ENCODE measurements at places on chromosomes 12 and 14. TPM values are rescaled to one million over a fixed set of nuclear protein-coding genes. Genes with fewer than 3 reads are reported as not detected.

The DLGAP5 gene
- 94.4 TPM for total RNA-seq

The FOXN3 gene
- total RNA-seq: 102 TPM

The INHBE gene
- total RNA-seq: 3.4 TPM

The CNTN1 gene
- total RNA-seq: not detected

DNA sequence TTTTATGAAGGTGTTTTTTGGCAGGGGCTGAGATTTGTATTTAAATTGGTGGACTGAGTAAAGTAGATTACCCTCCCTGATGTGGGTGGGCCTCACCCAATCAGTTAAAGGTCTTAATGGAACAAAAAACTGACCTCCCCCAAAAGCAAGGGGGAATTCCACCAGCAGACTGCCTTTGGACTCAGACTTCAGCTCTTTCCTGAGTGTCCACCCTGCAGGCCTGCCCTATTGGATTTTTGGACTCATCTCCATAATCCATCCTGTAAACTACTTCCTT, 228.4 kb upstream of the CAND1 start:
- no peak for DNase-seq

The PTPRB gene
- not detected for total RNA-seq

The P2RX2 gene
- not detected for total RNA-seq

DNA sequence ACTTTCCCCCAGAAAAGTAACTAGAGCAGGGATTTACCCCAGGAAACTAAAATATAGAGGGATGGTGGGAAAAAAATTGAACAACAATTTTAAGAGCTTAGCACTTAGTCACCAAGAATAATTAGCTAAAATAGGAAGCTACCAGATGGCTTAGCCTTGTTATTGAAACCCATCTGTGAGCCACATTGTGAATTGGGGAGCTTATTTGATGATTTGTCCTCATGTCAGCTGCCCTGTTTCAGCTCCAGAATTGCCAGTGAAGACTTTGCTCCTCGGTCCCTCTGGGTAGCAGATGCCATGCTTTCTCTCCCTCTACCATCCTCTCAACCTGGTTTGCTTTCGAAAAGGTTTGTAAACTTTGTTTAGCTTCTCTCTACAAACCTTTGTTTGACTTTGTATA, 67.7 kb upstream of the PTHLH start:
- DNase-seq: no peak

DNA sequence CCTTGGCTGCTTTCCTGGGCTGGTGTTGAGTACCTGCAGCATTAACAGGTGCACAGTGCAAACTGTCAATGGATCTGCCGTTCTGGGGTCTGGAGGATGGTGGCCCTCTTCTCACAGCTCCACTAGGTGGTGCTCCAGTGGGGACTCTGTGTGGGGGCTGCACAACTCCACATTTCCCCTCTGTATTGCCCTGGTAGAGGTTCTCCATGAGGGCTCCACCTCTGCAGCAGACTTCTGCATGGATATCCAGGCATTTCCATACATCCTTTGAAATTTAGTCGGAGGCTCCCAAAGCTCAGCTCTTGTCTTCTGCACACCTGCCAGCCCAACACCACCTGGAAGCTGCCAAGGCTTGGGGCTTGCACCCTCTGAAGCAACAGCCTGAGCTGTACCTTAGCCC, 198.6 kb downstream of the GXYLT1 start:
- DNase-seq: peak; percentile 30

GRCh38 chr12:52975204-52975603, 26.3 kb downstream of the KRT18 start:
- no peak for DNase-seq

The ALX1 gene
- not detected for total RNA-seq

The SERPINA1 gene
- not detected for total RNA-seq

- no peak for DNase-seq
Measured at GRCh38 chr12:1812650-1813302, 7.6 kb upstream of the LRTM2 start.

DNA sequence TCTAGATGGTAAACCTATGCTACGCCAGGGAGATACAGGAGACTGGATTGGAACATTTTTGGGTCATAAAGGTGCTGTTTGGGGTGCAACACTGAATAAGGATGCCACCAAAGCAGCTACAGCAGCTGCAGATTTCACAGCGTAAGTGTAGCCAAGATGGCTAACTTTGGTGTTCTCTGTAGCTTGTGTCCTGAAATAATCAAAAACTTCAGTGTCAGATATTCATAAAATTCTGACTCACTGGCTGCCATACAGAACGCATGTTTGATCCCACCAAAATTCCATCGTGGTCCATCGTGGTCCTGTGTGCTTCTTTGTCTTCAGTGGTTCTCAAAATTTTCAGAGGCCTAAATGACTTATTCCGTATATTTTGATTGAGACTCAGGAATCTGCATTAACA, 1.3 kb downstream of the STRAP start:
- peak; percentile 27 for DNase-seq

The KLRG1 gene
- 12.5 TPM for total RNA-seq

The VPS33A gene
- 35.6 TPM for total RNA-seq

GRCh38 chr12:46674800-46675199, 151.0 kb downstream of the SLC38A4 start:
- no peak for DNase-seq

The FAM90A1 gene
- total RNA-seq: not detected

DNA sequence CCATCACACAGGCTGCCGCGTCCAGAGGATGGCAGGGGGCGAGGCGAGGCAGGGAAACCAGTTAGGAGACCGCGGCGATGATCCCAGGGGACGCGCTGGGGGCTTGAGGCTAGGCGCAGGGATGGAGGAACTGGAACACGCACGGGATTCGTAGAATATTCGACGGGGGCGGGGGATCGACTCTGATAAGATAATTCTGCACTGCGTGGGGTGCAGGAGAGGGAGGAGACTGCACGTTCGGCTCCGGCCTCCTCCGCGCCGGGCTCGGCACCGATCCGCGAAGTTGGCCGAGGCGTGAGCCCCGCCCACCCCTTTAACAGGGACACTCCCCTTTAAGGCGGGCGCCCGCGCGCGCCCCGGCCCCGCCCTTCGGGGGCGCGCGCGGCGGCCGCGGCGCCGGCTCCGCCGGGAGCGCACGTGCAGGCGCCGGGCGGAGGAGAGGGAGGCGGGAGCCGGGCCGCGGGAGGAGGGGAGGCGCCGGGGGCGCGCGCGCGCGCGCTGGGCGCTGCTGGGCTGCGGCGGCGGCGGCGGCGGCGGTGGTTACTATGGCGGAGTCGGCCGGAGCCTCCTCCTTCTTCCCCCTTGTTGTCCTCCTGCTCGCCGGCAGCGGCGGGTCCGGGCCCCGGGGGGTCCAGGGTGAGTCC, at the start of gene ACVR1B:
TSS of gene ACVR1B (plus strand) at position 501 of the 644 bp plus-strand sequence. CDS start at position 546, 45 bp downstream.
- peak; percentile 92 for DNase-seq

GRCh38 chr12:119988472-119989360, at the start of gene BICDL1:
Gene BICDL1 (plus strand): TSS chr12:119989236. CDS start chr12:119989869, 633 bp downstream.
- peak; percentile 95 for DNase-seq

The DCD gene
- total RNA-seq: not detected

The EPYC gene
- total RNA-seq: not detected

- no peak for DNase-seq
Measured at GRCh38 chr12:52132754-52133161, 53.3 kb downstream of the SMIM41 start.

DNA sequence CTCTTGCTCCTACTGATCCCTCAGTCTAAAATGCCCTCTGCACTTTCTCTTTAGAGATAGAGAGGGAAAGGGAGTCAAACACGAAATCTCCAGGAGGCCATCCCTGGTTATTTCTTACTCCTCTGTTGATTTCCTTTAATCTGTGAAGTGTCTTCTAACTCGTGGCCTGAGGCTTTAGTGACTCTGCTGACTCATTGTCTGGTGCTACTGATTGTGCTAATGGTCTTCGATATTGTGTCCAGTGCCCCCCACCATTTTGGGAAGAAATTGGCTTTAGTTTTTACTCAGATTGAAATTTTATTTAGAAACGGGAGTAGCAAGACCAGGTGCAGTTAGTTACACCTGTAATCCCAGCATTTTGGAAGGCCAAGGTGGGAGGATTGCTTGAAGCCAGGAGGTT, 839 bp downstream of the CLEC9A start:
- no peak for DNase-seq

The FBRSL1 gene
- total RNA-seq: 87.8 TPM

DNA sequence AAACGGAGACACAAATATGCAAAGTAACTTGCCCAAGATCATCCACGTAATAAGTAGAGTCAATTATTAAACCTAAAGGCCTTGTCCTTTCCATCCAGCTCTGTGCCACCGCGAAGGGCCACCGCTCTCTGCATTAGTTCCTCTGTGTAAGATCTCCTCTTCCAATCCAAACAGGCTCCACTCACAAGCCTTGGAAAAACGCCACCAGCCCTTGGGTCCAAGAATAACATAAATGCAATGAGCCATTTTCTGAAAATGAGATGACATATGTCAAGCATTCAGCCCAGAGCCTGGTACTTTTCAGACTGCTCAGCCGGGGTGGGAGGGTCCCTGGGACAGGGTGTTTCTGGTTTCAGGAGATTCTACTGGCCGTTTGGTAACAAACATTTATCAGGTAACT, 30.0 kb downstream of the DGLUCY start:
- DNase-seq: no peak

DNA sequence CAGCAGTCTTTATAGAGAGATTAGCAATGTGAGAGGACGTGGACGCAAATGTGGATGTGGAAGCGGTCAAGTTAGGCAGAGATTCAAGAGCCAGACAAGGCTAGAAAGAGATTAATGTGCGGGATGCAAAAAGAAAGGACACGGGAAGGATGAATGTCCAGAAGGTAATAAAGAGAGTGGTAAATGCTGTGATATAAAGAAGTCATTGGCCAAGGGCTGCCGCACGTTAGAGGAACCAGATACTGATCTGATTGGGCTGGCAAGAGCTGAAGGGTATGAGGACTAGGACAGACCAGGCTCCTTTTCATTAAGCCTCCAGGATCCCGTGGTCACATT, 59.5 kb downstream of the DHRS2 start:
- no peak for DNase-seq

- no peak for DNase-seq
Measured at GRCh38 chr14:72701605-72702004, 192.3 kb downstream of the DPF3 start.

The LRRC43 gene
- total RNA-seq: not detected

DNA sequence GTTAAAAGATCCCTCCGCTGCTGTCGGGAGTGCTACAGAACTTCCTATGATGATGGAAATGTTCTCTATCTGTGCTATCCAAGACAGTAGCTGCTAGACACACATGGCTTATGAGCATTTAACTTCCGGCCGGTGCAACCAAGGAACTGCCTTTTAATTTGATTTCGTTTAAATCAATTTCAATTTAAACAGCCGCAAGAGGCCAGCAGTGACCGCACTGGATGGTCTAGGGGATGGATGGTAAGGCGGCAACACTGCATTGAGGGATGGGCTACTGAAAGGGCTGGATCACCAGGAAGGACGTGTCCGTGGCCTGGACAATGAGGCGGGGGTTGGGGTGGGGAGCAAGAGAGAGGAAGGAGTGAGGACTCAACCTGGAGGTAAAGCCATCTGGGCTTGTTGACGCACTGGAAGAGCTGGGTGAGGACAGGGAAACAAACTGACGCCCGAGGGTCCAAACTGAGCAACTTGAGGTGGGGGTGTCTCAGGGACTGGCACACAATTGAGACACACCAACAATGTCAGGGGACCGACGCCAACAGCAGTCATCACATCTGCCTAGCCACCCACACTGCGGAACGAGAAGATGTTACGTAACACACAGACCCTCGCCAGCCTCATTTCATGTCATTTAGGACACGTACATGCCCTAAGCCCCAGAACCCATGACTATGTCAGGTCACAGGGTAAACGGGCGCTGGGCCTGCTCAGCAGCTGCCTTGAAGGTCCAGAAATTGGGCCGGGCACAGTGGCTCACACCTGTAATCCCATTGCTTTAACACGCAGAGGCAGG, 57.6 kb downstream of the SCARB1 start:
- DNase-seq: no peak

- no peak for DNase-seq
Measured at GRCh38 chr14:32044454-32044853, 32.6 kb upstream of the ARHGAP5 start.

DNA sequence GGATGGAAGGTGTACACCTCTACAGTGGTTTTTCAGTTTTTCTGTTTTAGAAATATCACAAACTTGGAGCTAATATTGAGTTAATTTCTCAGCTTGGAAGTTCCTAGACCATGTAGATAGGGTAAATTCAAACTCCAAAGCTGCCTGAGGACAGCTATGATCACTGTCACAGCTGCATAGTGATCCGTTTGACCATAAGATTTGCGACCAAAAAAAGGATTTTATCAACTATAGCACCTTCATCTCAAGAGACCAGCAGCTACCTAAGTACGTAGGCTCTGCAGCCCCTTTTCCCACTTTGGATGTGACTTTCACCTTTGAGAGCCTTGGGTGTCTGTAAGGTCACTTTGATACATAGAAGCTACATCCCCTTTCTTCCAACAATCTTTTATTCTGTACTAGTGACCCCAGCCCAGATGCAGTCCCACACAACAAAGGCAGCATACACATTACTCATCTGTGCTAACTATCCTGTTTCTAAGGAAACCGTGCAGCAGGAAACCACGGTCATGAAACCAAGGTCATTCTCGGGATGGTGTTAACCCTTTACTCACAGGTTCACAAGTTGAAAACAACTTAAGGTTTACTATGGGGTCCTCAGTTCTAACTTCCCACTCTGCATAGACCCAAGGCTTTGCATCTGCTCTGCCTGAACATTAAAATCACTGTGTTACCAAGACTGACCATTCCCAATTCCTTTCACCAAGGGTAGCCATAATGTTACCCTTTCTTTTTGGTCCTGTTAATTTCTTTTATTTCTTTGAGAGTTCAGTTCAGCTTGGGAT, 75.4 kb downstream of the IFT81 start:
- DNase-seq: peak; percentile 30

DNA sequence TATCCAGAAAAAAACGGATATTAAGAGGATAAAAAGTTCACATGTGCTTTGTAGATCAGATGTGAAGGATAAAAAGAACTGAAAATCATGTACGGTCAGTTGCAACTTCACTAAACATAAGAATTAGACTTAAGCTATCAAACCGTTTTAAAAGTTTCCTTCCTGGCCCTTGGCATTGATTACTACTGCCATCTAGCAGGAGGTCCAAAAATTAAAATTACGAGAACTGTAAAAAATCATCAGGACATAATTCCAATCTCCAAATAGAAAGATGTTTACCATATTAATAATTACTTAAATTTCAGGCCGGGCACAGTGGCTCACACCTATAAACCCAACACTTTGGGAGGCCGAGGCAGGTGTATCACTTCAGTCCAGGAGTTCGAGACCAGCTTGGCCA, 7.9 kb downstream of the WDR89 start:
- no peak for DNase-seq

DNA sequence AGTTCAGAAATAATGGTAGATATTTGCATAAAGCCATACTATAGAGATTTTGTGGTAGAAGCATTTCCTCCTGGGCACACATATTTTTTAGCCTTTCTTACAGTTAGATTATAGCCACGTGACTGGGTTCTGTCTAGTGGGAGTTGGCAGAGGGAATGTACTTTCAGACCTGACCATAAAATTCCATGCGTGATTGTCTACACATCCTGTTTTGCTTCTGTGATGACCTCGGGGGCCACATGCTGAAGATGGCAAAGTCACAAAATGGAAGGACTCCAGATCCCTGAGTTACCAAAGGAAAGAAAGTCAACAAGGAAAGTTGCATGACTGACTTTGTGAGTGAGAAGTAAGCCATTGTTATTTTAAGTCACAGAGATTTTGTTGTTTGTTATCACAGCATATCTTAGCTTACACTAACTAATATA, 14.6 kb upstream of the MIA2 start:
- DNase-seq: peak; percentile 3

- DNase-seq: no peak
Measured at GRCh38 chr14:104332634-104333270, 194.4 kb downstream of the KIF26A start.

- peak; percentile 12 for DNase-seq
Measured at GRCh38 chr14:58639842-58640484, 2.2 kb downstream of the DACT1 start.

Data from OCI-LY7 (cell line).